Fibroblast of skin of back (primary cell): ENCODE measurements at places on chromosomes 7 and 10.
A peak's percentile ranks its signal among the peaks of the same experiment; 100 is the strongest.

DNA sequence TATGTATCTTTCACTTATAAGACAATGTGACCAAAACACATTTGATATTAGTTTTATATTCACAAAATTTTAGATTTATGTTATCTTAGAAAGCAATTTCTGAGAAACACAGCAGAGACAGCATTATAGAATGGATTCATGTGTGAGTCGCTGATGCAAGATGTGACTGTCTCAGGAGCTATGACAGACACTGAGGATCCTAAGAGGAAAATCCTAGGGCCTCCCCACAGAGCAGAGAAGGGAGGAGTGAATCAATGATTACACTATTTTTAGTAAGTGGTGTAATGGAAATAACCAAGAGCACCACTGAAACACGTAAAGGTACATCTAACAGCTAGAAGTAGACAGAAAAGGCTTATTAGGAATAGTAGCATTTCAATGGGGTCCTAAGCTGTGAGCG lies 204.0 kb upstream of the PTN start:
- DNase-seq, result peak; percentile 81

- DNase-seq, result no peak
Observed at GRCh38 chr10:124342821-124343170, 75.9 kb downstream of the OAT start.

GRCh38 chr10:8438603-8439002 lies 384.1 kb downstream of the GATA3 start:
- DNase-seq, result no peak

GRCh38 chr10:53025172-53025711 lies 252.7 kb upstream of the MBL2 start:
- DNase-seq, result peak; percentile 10

GRCh38 chr10:33681595-33681994 lies 347.1 kb upstream of the NRP1 start:
- DNase-seq, result no peak

DNA sequence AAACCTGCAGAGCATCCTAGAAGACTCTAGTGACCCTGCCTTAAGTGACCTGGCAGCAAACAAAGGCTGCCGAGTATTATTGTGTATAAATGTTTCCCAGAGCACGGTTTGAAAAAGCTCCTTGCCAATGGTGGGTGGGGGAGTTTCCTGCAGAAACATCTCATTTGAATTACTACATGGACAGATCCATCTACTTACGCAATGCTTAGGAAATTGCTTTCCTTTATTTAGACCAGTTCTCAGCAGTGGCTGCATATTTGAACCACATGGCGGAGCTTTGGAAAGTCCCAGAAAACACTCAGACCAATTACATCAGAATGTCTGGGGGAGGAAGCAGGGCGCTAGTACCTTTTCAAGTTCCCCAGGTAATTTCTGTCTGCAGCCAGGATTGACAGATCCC lies 560.9 kb downstream of the SDK1 start:
- DNase-seq, result peak; percentile 73
